Kidney tubule cell (primary cell): ENCODE measurements at places on chromosomes 3 and 15.

DNA sequence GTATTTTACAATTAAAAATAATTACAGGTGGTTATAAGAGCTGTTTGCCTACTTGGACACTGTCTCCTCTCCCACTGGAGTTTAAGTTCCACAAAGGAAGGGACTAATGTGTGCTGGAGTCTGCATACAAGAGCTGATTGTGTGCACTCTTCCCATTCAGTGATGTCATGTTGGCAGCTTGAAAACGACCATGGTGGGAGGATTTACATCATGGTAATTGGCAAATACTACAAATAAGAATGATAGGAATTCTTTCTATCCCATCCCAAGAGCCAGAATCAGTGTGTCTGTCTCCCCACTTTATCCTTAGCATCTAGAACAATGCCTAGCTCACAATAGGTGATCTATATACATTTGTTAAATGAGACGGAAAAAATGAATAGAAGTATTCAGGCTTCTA is 14.1 kb downstream of the ITGA11 start:
- no peak for DNase-seq

GRCh38 chr15:65067645-65068402 is at the start of gene RASL12:
RASL12 (minus strand) TSS chr15:65067991; CDS start chr15:65067835, 156 bp downstream.
- DNase-seq, result no peak

- DNase-seq, result peak; percentile 28
Measured at GRCh38 chr3:62755285-62755684, 119.9 kb downstream of the CADPS start.

- DNase-seq, result no peak
Measured at GRCh38 chr3:195150181-195151118, 120.5 kb downstream of the XXYLT1 start.

DNA sequence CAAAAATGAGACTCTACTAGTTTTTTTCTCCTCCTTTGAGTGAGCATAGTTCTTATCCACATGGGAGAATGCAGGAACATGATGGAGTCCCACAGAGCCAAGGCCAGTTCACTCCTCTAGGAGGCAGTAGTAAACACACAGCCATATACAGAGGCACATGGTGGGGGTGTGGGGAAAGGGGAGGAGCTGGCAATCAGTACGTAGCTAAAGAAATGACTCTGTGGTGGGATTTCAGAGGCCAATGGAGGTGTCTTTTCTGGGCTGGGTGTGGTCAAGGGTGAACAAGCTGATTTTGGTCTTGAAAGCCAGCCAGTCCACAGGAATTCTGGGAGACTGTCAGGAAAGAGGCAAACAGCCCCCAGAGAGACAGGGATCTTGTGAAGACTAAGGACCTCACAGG is 6.6 kb upstream of the RAB11A start:
- peak; percentile 57 for DNase-seq

GRCh38 chr3:16912400-16913263 is 27.9 kb downstream of the PLCL2 start:
- DNase-seq, result no peak

DNA sequence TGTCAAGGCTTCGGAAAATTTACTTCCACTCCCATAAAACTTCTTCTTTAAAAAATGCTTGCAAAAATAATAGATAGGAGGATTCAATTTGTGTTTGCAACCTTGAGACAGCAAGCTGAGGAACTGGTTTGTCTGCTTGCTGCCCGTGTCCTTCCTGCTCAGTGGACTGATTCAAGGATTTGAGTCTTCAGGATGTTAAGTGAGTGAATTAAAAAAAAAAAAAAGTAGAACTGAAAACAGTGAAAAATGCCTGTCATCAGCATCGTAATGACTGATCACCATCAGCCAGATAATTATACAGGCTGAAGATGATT is 453.7 kb downstream of the FGF12 start:
- DNase-seq, result peak; percentile 5

GRCh38 chr15:56469483-56469882 is 4.5 kb upstream of the MNS1 start:
- no peak for DNase-seq

GRCh38 chr15:56176996-56177395 is 66.7 kb downstream of the RFX7 start:
- DNase-seq, result peak; percentile 71

GRCh38 chr3:111763001-111763471 is 96.0 kb upstream of the PHLDB2 start:
- peak; percentile 75 for DNase-seq

GRCh38 chr3:179179979-179180759 is 32.0 kb downstream of the PIK3CA start:
- DNase-seq, result peak; percentile 9

GRCh38 chr3:151357463-151357850 is 27.1 kb downstream of the P2RY12 start:
- no peak for DNase-seq

- DNase-seq, result no peak
Measured at GRCh38 chr15:94075349-94075748, 156.0 kb upstream of the MCTP2 start.

DNA sequence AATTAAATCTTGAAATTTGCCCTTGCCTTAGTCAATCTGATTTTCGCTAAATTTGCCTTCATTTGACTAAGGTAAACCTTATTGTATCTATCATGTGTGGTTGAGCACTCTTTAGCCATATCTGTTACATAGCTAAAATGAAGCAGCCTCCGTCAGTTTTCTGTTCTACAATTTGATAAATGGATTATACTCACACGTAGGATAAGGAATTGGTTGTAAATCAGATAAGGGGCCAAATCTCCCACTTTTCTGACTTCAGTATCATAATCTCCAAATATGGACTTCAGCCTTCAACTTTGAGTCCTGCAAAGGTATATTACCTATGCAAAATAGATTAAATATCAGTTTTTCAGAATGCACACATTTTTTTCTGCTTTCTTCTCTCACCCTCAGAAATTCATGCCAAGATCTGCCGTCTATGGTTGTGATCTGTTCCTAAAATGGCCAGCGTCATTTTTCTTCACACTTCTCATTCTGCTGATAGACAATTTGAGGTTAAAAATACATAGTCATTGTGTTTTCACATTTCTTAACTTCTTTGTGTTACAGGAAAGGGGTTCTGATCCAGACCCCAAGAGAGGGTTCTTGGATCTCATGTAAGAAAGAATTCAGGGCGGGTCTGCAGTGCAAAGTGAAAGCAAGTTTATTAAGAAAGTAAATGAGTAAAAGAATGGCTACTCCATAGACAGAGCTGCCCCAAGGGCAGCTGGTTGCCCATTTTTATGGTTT is 36.9 kb downstream of the RAB8B start:
- no peak for DNase-seq

GRCh38 chr15:22806664-22807063 is 20.2 kb downstream of the NIPA1 start:
- no peak for DNase-seq

DNA sequence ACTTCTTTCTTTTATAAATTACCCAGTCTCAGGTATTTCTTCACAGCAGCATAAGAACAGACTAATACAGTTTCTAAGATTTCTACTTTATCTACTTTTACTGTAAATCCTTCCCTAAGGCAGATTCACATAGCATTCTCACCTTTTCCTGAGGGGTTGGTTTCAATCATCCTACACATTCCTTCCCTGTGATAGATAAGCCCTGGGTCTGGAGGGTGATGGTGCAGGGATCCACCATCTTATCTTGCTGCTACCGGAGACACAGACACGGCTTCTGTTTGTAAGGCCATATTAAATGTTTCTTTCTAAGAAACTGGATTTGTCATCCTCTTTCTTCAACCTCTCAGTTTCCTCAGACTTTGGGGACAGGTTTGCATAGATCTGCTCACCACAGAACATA is 6.1 kb downstream of the IQCF5 start:
- no peak for DNase-seq

DNA sequence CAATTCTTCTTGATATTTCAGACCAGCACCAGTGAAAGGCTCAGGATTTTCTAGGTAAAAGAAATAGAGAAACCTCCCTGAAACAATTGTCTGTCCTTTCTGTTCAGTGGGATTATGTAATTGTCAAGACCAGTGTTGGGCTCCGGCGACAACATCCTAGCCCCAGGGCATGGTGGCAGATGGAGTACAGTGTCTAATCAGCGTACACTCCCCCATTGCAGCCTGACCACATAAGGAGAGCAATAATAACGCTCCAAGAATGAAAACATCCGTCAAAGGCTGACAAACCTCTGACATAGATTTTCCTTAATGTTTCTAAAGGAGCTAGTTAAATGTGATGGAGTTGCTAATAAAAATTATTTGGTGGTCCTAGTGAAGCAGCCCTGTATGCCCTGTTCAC is 144.6 kb downstream of the EBLN2 start:
- DNase-seq, result no peak

- peak; percentile 45 for DNase-seq
Measured at GRCh38 chr3:46923559-46924350, 46.2 kb downstream of the PTH1R start.

GRCh38 chr15:33959844-33960548 is 8.3 kb upstream of the CHRM5 start:
- no peak for DNase-seq

DNA sequence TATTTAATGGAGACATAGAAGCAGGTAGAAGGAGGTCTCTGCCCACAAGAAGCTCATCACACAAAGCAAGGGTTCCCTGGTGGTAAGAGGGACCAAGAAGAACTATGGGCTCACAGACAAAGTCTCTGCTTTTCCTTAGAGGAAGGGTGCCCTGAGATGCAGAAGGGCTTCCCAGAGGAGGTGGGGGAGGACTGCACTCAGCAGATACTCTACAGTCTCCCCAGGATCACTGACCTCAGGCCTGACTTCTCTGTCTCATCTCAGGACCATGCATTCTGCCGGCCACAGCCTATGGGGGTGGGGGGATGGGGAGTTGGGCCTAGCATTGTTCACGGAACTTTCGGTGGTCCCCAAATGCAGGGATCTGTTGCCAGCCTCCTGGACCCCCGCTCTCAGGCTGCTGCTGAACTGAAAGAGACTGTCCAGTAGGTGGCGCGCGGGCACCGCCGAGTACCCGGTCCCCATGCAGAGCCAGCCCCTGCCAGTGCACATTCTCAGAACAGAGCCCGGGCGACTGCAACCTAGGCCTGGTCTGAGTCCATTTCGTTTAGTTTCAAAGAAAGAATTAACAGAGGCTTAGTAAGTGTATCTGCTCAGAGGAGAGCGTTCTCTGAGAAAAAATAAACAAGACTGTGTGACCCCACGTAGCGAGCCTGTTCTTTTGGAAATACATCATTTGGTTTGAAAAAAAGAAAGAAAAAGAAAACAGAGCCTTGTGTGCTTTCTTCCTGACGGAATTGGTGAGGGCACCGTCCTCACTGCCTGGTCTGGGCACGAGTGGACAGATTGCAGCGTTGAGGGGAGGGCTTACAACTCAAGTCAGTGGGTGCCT is 74.1 kb downstream of the LRTM1 start:
- DNase-seq, result peak; percentile 61

GRCh38 chr15:86316726-86317383 is 237.2 kb downstream of the AGBL1 start:
- DNase-seq, result no peak

GRCh38 chr3:194574639-194575483 is 58.4 kb downstream of the TMEM44 start:
- peak; percentile 90 for DNase-seq

- no peak for DNase-seq
Measured at GRCh38 chr3:8095724-8096123, 405.9 kb upstream of the LMCD1 start.

GRCh38 chr15:50235794-50236193 is 29.7 kb downstream of the HDC start:
- DNase-seq, result no peak

GRCh38 chr3:94101860-94102259 is 39.0 kb downstream of the NSUN3 start:
- no peak for DNase-seq

- DNase-seq, result peak; percentile 36
Measured at GRCh38 chr15:68427366-68427765, 4.6 kb downstream of the ITGA11 start.

- DNase-seq, result no peak
Measured at GRCh38 chr3:52890735-52891134, 6.6 kb downstream of the STIMATE start.

GRCh38 chr15:43550527-43551363 is 33.3 kb downstream of the MAP1A start:
- DNase-seq, result no peak

GRCh38 chr3:66854601-66855151 is 143.4 kb upstream of the KBTBD8 start:
- DNase-seq, result no peak

GRCh38 chr3:126952983-126953660 is 29.8 kb upstream of the PLXNA1 start:
- no peak for DNase-seq

DNA sequence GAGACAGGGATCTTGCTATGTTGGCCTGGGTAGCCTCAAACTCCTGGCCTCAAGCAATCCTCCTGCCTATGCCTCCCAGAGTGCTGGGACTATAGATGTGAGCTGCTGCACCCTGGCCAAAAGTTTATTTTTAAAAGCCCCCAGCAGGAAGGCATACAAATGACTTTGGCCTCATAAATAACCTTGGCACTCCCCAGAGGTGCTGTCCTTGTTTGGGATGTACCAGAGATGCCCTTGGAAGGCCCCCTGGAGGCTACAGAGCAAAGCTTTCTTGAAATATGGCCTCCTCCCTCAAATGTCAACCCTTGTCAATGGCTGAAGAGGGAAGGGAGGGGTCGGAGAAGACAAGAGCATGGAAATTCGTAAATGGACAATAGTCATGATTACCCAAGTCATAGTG is 14.0 kb upstream of the RTP3 start:
- no peak for DNase-seq

DNA sequence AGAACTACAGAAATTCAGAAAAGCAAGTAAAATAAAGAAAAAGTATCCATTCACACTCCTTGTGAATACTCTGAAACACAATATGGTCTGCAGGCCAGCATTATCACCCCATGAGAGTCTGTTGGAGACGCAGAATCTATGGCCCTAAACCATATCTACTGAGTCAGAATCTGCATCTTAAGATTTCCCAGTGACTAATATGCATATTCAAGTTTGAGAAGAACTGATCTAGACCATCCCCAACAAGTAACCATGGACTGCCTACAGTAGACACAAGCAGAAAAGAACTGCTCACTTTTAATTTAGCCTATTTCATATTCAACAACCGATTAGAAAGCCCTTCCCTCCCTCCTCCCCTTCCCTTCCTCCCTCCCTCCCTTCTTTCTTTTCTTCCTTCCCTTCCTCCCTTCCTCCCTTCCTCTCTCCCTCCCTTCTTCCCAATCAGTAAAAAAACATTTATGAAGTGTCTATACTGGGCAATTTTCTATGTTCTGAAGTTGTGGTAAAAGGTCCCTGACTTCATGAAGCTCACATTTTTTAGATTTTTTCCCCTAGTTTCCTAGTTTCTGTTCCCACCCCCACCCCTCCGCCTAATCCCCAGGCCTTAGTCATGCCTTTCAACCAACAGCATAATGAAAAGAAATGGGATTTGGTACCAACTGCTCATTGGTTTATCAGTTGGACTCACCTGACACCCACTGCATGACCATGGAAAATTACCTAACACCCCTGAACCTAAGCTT is 125.2 kb downstream of the CNTN3 start:
- DNase-seq, result no peak

- no peak for DNase-seq
Measured at GRCh38 chr3:110754212-110754916, 317.3 kb upstream of the NECTIN3 start.

GRCh38 chr15:69820819-69821218 is 276.9 kb downstream of the TLE3 start:
- DNase-seq, result no peak
